ENCODE measurements at places on chromosomes 13 and 19.

DNA sequence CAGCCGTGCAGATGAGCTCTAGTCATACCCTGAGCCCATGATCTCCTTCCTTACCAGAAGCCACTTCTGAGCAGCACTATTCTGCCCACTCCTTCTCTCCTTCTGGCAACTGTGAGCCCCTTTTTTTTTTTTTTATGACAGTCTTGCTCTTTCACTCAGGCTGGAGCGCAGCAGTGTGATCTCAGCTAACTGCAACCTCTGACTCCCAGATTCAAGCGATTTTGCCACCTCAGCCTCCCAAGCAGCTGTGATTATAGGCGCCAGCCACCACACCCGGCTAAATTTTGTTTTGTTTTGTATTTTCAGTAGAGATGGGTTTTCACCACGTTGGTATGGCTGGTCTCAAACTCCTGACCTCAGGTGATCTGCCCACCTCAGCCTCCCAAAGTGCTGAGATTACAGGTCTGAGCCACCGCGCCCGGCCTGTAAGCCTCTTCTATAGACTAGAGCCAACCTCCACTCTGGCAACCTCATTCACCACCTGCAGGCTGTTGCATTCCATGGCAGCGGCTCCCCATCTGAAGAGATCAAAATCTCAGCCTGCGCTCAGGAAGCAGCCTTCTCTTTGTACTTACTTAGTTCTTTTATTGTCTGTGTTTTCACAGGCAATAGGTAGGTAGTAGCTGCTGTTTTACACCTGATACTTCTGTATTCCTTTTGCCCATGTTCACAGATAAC lies 34.8 kb upstream of the NDFIP2 start:
- no peak for DNase-seq

- DNase-seq, result peak; percentile 53
Observed at GRCh38 chr19:4327252-4327876, 11.3 kb downstream of the STAP2 start.

DNA sequence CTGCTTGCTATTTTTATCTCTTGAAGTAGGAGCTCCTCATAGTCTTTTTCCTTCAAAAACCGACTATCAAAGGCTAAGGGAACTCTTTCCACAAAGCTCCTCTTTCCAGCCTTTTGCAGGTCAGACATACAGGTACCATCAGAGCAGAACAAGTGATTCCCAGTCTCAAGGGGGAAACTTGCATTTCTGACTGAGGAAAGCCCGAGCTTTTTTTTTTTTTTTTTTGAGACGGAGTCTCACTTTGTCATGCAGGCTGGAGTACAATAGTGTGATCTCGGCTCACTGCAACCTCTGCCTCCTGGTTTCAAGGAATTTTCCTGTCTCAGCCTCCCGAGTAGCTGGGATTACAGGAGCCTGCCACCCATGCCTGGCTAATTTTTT lies 32.0 kb downstream of the RUBCNL start:
- no peak for DNase-seq

GRCh38 chr13:53490752-53491151 lies 462.1 kb downstream of the OLFM4 start:
- DNase-seq, result no peak

GRCh38 chr19:791007-791566 lies 6.2 kb upstream of the PTBP1 start:
- no peak for DNase-seq

DNA sequence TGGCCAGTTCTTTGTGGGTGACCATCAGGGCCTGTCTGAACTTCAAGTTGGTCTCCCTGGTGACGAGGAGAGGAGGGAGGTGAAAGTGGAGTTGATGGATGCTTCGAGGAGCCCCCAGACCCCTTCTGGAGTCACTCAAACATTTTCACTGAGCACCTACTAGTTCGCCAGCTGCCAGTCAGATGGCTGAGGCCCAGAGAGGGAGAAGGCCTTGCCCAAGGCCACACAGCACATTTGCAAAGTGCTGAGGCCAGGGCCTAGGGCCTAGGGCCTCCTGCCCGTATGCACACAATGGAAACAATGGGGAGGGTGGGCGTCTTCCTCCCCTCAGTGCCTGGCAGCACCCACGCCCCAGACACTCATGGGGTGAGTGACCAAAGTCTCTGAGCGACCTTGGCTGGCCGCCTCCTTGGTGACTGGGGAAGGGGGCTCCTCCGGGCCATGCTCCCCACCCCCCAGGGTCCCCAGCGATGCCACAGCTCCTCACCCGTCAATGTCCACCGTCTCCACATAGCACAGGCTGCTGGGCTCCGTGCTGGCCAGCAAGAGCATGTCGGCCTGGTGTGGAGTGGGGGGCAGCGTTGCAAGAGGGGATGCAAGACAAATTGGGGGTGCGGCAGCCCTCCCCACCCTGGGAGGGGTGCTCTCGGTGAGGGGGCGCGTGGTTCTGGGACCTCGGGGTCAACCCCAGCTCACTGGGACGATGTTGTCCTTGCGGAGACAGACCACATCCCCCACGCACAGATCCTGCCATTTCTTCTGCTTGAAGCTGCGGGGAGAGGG lies 6.5 kb downstream of the ATP8B3 start:
- no peak for DNase-seq

DNA sequence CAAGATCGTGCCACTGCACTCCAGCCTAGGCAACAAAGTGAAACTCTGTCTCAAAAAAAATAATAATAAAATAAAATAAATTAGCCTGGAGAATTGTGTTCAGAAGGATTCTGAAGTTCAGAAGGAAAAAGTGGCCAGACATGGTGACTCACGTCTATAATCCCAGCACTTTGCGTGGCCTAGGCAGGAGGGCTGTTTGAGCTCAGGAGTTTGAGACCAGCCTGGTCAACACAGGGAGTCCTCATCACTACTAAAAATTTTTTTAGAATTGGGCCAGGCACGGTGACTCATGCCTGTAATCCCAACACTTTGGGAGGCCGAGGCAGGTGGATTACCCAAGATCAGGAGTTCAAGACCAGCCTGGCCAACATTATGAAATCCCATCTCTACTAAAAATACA lies 6.0 kb downstream of the RDH8 start:
- DNase-seq, result no peak

- DNase-seq, result no peak
Observed at GRCh38 chr13:102707467-102707866, 12.6 kb upstream of the METTL21C start.

- DNase-seq, result no peak
Observed at GRCh38 chr13:33194820-33195692, 90.5 kb downstream of the STARD13 start.

DNA sequence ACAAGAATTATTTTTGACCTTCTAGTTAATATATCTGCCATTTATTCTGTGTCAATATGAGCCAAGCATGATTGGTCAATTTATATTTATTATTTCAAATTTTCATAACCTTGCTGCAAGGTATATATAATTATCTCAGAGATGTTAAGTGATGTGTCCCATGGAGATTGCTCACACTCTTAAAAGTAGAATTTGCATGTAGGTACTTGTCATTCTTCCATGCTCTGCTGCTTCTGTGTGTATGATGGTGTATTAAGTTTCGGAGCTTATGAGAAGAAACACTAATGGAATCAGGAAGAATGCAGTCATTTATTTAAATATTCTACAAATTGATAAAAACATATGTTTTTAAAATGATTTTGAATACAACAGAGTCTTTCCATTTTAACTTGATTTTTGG lies 586.8 kb upstream of the MIR17HG start:
- DNase-seq, result no peak

DNA sequence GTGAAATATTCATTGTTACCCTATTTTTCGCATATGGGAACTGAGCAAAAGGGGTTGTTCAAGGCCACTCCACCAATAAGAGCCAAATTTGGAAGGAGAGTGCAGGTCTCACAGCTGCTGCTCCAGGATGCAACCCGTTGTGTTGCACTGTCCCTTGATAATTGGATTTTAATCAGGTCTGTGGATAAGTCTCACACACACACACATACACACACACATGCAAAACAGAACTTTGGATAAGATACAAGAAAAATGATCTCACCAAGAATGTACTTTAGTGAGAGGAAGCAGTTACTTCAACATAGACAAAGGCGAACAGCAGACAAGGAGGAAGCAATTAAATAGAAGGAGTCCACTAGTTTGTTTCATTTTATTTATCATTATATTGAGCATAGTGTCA lies 127.3 kb upstream of the EDNRB start:
- DNase-seq, result no peak

GRCh38 chr19:29445246-29445645 lies 80.5 kb upstream of the VSTM2B start:
- no peak for DNase-seq

DNA sequence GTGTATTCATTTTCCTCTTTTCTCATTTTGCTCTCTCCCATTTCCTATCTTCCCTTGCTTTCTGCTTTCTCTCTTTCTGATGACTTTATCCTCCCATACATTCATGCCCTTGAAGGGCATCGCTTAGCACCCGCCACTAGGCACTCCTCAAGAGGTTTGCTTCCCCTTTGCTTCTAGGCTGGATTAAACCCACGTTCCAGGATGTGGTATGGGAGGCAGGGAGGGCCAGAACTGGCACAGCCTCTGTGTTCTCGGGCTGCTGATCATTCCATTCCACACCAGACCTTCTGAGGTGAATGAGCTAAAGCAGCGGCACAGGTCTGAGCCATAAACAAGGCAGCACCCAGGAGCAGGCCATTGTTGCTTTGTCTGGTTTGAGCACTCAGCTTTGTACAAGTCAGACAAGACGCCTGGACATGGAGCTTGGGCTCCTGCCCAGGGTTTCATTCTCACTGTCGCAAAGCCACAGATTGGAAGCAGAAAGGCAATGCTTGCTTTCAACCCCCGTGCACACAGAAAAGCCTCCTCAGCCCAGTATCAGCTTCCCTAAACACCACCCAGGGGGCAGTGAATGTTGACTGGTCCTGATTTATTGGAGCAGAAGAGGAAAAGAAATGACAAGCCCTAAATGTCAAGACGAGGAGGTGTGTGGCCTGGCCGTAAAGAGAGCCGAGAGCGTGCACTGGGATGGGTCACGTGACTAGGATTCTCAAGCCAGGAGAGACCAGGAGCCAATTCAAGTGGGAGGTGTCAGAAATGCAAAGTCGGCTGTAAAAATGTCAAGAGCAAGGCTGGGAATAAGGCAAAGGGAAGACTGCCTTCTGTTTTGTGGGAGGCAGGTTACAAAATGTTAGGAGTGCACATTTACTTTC lies 218.0 kb upstream of the SERP2 start:
- no peak for DNase-seq

- no peak for DNase-seq
Observed at GRCh38 chr19:35607661-35608060, 4.9 kb upstream of the HAUS5 start.

DNA sequence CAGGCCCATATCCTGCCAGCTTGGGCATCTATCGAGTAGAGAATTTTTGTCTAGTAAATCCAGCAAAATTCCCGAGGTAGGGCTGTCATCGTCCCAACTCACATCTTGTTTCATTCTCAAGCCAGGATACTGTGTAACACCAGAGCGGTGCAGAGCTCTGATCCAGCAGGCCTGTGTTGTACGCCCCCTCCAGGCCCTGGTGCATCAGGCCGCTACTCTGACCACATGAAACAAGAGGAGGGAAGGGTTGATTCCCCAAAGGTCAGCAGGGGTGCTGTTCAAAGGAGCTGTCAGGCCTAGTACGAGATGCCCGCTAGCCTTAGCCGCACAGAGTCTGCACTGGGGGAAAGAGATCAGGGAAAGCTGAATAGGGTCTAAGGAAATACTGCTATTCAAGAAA lies 276.0 kb downstream of the SLC7A1 start:
- no peak for DNase-seq

GRCh38 chr19:29942404-29943261 lies 594 bp downstream of the URI1 start:
- peak; percentile 84 for DNase-seq

GRCh38 chr13:43005460-43006236 lies 13.6 kb upstream of the EPSTI1 start:
- no peak for DNase-seq

DNA sequence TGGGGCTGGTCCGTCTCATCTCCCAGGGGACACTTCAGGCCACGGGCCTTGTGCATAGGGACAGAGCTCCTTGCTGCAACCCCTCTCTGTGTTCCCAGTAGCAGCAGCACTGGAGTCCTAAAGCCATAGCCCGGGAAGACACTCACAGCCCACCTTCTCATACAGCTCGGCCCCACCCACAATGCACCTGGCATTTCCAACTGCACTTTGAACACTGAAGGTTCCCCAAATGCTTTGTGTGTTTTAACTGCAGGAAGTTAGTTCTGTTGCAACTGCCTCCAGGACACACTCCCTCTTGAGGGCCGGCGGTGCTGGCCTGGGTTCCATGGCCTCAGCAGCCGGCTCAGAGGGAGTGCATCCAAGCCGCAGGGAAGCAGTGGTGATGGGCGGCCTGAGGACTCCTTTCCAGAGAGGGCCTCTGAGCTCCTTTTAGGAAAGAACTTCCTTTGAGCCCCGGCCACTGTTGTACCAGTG lies 22.7 kb upstream of the TMEM255B start:
- no peak for DNase-seq

- DNase-seq, result no peak
Observed at GRCh38 chr13:58908019-58908679, 1255.6 kb downstream of the DIAPH3 start.

DNA sequence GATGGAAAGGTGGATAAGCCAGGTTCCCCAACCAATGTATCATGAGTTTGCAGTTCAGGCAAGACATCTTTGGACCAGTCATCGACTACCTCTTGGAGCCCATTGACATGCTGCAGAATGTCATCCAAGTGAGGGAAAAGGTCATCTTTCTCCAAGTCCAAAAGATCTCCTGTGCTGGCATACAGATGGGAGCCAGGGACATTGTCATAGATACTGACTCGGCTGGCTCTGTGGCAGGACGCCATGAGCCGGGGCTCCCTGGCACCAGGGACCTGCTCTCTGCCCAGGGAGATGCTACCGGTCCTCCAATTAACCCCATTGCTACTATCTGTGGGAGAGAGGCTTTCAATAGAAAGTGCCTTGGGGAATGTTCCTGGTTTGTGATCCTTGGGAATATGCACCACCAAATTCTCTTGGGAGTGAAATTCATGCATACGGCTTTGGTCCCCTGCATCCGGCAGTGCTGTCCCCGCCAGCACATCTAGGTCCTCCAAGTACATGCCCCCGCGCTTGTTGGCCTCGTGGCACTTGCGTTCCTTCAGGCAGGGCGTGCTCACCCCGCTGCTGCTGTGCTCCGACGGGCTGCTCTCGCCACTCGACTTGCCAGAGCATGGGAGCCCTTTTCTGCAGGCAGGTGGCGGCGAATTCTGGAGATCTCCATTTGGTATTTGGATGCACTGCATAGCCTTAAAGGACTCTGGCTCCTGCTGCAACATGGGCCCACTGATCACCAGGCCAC lies 113.0 kb downstream of the KL start:
- no peak for DNase-seq

GRCh38 chr13:30413842-30414241 lies 8.5 kb upstream of the UBE2L5 start:
- no peak for DNase-seq

GRCh38 chr19:35247526-35248309 lies 1.1 kb upstream of the LSR start:
- DNase-seq, result peak; percentile 71

DNA sequence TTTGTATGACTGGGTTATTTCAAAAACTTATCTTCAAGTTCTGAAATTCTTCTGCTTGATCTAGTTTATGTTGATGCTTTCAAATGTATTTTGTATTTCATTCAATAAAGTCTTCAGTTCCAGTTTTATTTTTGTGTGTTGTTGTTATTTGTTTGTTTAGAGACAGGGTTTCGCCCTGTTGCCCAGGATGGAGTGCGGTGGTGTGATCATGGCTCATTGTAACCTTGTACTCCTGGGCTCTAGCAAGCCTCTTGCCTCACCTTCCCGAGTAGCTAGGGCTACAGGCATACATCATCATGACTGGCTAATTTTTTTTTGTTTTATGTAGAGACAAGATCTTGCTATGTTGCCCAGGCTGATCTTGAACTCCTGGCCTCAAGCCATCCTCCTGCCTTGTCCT lies 40.3 kb upstream of the ARHGEF7 start:
- DNase-seq, result no peak

GRCh38 chr19:10133596-10133995 lies 13.9 kb upstream of the EIF3G start:
- DNase-seq, result no peak

- DNase-seq, result no peak
Observed at GRCh38 chr13:73993661-73994060, 140.5 kb downstream of the KLF12 start.
